ENCODE measurements at places on chromosomes 2 and 18. TPM values are rescaled to one million over a fixed set of nuclear protein-coding genes. Genes with fewer than 3 reads are reported as not detected.

DNA sequence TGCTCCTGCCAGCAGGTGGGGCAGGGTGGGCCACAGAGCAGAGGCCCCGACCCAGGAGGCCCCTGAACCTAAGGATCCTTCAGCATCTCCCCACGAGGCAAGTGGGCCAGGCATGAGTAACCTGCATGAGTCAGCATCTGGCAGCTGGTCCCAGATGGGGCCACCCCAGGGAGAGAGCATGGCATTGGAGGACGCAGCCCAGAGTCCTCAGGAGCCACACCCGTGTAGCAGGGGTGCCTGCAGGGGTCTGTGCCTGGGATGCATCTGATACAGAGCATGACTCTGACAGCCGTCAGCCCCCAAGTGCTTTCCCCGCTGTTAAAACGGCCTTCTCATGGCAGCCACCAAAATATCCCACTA lies 185.6 kb upstream of the SALL3 start:
- no peaks in the 10 kb centered on the region for H3K4me1 ChIP-seq
- no peak overlapping the region for H3K4me3 ChIP-seq
- no peaks in the 10 kb centered on the region for H3K27me3 ChIP-seq
- no peaks in the 10 kb centered on the region for H3K36me3 ChIP-seq
- no peak overlapping the region for H3K27ac ChIP-seq

The MFSD2B gene
- not detected for total RNA-seq

DNA sequence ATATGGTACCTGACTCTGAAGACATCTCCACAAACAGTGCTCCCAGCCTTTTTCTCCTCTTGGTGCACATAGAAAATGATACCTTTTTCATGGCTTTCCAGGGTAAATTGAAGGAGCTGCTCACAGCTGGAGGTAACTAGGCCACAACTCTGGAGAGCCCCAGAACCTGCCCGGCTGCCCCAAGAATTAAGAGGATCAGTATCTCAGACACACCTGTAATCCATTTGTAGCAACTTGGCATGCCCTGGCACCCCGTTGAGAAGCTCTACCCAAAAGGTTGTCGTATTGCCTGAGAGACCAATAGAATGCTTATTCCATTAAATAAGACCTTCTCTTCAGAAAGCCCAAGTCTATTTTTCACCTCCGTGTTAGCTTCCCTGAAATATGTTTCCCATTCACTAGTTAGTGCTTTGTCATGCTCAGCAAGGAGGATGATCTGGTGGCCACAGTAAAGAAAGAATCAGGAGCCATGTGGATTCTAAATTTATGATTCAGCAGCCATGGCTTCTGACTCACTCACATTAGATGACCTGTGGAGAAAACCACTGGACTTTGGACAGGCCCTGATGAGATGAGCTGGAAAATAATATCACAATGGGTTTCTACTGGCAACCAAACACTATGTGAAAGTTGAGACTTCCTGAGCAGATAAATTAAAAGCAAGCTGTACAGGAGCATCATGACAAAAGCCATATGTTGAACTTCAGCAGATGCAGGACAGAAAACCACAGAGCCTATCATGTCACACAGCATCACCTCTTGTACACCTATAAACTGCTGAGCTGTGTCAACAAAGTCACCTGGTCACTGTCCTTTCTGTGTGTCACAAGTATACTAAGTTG lies 253.3 kb upstream of the OSR1 start:
- DNase-seq, result no peak
- H3K4me3 ChIP-seq, result no peak overlapping the region
- no peak overlapping the region for H3K27ac ChIP-seq

GRCh38 chr2:65404988-65405697 lies 27.3 kb downstream of the SPRED2 start:
- H3K27ac ChIP-seq, result no peak overlapping the region
- H3K27me3 ChIP-seq, result peaks cover 16% of the 10 kb centered on the region
- DNase-seq, result no peak
- no peaks in the 10 kb centered on the region for H3K36me3 ChIP-seq

- DNase-seq, result no peak
- H3K4me3 ChIP-seq, result peak overlapping the region; percentile 85
- H3K27ac ChIP-seq, result peak overlapping the region; percentile 88
- peaks cover 9% of the 10 kb centered on the region for H3K27me3 ChIP-seq
- H3K4me1 ChIP-seq, result peaks cover 17% of the 10 kb centered on the region
These were observed 277 bp upstream of the INPP1 start for GRCh38 chr2:190343089-190343535.

GRCh38 chr18:27879540-27879939 lies 297.4 kb downstream of the CDH2 start:
- no peaks in the 10 kb centered on the region for H3K4me1 ChIP-seq
- H3K36me3 ChIP-seq, result no peaks in the 10 kb centered on the region
- H3K27ac ChIP-seq, result no peak overlapping the region
- no peak for DNase-seq
- no peaks in the 10 kb centered on the region for H3K27me3 ChIP-seq
- no peak overlapping the region for H3K4me3 ChIP-seq

GRCh38 chr2:217279140-217279539 lies 419.3 kb upstream of the TNP1 start:
- no peaks in the 10 kb centered on the region for H3K36me3 ChIP-seq
- no peak overlapping the region for H3K27ac ChIP-seq

DNA sequence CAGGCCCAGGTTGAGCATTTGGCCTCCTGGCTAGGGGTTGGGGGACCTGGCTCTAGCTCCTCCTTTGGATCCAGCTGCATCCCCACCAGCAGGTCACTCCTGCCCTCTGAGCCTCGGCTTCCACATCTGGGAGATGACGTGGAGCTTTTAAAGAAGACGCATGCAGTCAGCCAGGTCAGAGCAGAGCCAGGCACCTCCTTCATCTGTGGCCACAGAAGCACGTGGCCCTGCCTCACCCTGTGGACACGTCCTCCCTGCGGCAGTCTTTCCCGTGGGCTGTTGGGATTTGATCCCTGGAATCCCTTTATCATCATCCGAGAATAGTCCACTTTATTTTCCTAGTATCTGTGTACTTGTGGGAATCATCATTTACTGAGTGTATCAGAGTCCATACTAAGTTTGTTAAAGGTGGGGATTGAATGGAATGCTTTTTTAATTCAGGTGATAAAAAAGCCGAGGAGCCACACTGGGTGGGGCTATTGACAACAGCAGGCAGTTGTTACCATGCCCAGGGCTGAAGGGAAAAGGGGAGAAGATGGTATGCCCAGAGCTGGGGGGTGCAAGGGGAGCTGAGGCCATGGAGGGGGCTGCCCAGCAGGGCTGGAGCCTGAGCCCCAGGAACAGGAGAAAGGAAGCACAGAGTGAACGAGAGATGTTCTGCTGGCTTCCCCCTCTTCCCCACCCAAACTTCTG lies 170.1 kb downstream of the LAMA1 start:
- no peaks in the 10 kb centered on the region for H3K4me1 ChIP-seq
- DNase-seq, result no peak
- H3K4me3 ChIP-seq, result no peak overlapping the region
- H3K36me3 ChIP-seq, result no peaks in the 10 kb centered on the region
- H3K27me3 ChIP-seq, result no peaks in the 10 kb centered on the region

The RSAD2 gene
- total RNA-seq, result 2.2 TPM

DNA sequence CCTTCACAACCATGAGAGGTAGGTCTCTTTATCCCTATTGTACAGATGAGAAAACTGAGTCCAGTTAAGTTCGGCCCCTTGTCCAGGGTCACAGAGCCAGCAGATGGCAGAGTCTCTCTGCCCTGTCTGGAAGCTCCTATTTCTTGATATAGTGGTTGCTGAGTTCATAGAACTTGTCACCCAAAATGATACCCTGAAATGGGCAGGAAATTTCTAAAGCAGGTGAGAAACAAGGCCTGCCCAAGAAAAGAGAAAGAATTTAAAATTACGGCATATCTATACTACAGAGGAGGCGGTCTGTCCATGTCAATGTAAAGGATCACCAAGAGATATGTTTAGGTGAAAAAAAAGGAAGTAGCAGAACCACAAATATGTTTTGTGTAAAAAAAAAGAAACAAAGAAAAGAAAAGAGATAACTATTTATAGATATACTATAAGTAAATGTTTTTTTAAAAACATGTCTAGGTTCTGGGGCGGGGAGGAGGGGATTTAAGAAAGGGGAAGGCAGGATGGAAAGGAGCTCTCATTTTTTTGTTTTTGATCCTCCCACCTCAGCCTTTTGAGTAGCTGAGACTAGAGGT lies 39.8 kb downstream of the MYO7B start:
- H3K27ac ChIP-seq, result no peak overlapping the region
- H3K4me1 ChIP-seq, result peaks cover 7% of the 10 kb centered on the region
- H3K27me3 ChIP-seq, result peaks cover 17% of the 10 kb centered on the region
- H3K4me3 ChIP-seq, result no peak overlapping the region
- no peak for DNase-seq
- no peaks in the 10 kb centered on the region for H3K36me3 ChIP-seq

- H3K27ac ChIP-seq, result no peak overlapping the region
- H3K4me3 ChIP-seq, result no peak overlapping the region
- peaks cover 5% of the 10 kb centered on the region for H3K27me3 ChIP-seq
- no peak for DNase-seq
- H3K36me3 ChIP-seq, result peaks cover 53% of the 10 kb centered on the region
These were observed 11.0 kb downstream of the ERFE start for GRCh38 chr2:238169708-238170251.

DNA sequence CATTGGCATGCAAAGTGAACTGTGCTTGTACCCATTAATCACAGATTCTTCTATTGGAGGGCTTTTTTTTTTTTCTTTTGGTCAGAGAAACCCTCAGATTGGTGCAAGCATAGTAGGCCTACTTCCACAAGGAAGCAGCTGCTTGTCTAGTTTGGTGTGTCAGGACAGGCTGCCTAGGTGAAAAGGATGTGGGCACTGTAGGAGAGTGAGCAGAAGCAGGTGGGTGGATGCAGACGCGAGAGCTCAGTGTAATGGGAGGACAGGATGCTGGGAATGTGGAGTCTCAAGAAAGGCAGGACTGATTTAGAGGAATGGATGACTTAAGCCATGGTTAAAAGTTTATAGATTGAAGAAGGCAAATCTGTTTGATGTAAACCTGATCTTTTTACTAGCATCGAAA lies 3.1 kb downstream of the ELP2 start:
- no peaks in the 10 kb centered on the region for H3K27me3 ChIP-seq
- no peak overlapping the region for H3K27ac ChIP-seq
- H3K4me3 ChIP-seq, result no peak overlapping the region
- no peak for DNase-seq

GRCh38 chr2:38265461-38265860 lies 111.6 kb downstream of the ATL2 start:
- H3K4me1 ChIP-seq, result peaks cover 36% of the 10 kb centered on the region
- no peak for DNase-seq
- no peaks in the 10 kb centered on the region for H3K27me3 ChIP-seq
- no peak overlapping the region for H3K27ac ChIP-seq
- no peak overlapping the region for H3K4me3 ChIP-seq

The TMEM127 gene
- 30.4 TPM for total RNA-seq

The MEX3C gene
- total RNA-seq, result 48.6 TPM

GRCh38 chr18:11761553-11761952 lies 72.5 kb downstream of the GNAL start:
- DNase-seq, result no peak
- H3K27ac ChIP-seq, result no peak overlapping the region
- peaks cover 11% of the 10 kb centered on the region for H3K27me3 ChIP-seq
- no peaks in the 10 kb centered on the region for H3K4me1 ChIP-seq
- H3K4me3 ChIP-seq, result no peak overlapping the region
- H3K36me3 ChIP-seq, result no peaks in the 10 kb centered on the region

GRCh38 chr2:28674062-28674712 lies 77.4 kb upstream of the PPP1CB start:
- DNase-seq, result no peak
- peaks cover 9% of the 10 kb centered on the region for H3K36me3 ChIP-seq
- peaks cover 23% of the 10 kb centered on the region for H3K4me1 ChIP-seq

The LIMS3 gene
- total RNA-seq, result not detected

The AGXT gene
- total RNA-seq, result not detected

GRCh38 chr2:26927221-26927620 lies 43.2 kb upstream of the MAPRE3 start:
- no peaks in the 10 kb centered on the region for H3K36me3 ChIP-seq
- peaks cover 10% of the 10 kb centered on the region for H3K27me3 ChIP-seq
- H3K4me3 ChIP-seq, result no peak overlapping the region
- H3K27ac ChIP-seq, result no peak overlapping the region
- no peak for DNase-seq

DNA sequence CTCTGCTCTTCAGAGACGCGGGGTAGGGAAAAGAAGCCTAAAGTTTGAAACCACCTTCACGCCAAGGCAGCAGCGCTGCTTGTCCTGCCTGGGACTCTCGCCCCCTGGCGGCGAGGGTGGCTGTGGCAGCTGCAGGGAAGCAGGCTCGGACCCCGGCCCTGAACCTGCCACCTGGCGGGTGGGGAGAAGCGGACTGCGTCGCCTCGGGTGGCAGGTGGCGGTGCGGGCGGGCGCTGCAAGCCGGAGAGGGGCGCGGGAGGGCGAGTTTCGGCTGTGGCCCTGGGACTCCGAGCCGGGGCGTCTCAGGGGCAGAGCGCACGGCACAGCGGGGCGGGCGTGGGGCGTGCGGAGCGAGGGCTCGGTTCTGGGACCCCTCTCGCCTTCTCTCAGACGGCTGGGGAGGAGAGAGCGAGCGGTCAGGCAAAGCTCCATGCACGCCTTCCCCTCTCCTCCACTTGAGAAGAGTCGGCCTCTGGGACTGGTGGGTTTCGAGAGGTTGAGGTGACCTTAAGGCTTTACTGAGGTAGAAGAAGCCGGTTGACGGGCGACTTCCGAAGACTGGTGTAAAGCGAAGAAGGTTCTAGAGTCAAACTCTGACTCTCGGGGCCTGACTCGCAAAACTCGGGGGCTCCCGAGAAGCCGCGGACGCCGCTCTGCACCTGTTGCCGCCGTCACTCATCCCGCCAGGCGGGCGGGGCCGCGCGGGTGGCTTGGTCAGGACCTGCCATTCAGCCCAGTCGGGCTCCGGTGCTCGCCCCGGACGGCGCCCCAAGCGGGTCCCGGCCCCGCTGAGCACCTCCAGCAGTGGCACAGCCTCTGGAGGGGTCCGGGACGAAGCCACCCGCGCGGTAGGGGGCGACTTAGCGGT lies 1.1 kb upstream of the BOLL start:
- DNase-seq, result peak; percentile 56
- peaks cover 7% of the 10 kb centered on the region for H3K4me1 ChIP-seq
- peaks cover 43% of the 10 kb centered on the region for H3K27me3 ChIP-seq

DNA sequence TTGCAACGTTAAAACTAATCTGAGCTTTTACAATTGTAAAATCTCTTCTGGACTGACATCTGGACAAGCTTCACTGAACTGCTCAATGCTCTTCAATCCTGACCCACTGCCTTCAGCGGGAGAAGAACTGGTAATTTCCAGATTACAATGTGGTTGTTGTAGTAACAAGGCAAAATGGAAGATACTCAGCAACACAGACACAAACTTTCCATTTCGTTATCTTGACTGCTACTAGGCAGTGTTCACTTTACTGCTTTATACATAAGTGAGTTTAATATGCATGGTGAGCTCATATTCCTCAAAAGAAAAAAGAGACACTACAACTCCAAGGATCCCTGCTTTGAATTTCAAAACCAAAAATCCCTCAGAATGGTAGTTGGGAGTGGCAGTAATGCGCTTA lies 51.9 kb downstream of the GRB14 start:
- H3K27ac ChIP-seq, result no peak overlapping the region
- no peaks in the 10 kb centered on the region for H3K27me3 ChIP-seq
- DNase-seq, result no peak

- no peaks in the 10 kb centered on the region for H3K27me3 ChIP-seq
- H3K4me1 ChIP-seq, result no peaks in the 10 kb centered on the region
- no peak overlapping the region for H3K4me3 ChIP-seq
- H3K36me3 ChIP-seq, result no peaks in the 10 kb centered on the region
These were observed 264.3 kb downstream of the TXNL1 start for GRCh38 chr18:56374007-56374655.

- no peaks in the 10 kb centered on the region for H3K36me3 ChIP-seq
- peaks cover 1% of the 10 kb centered on the region for H3K27me3 ChIP-seq
- no peaks in the 10 kb centered on the region for H3K4me1 ChIP-seq
- H3K27ac ChIP-seq, result no peak overlapping the region
- no peak for DNase-seq
These were observed 58.9 kb downstream of the ATP8B1 start for GRCh38 chr18:57744211-57744694.

Data from activated T-helper 2 cell treated with anti-CD3 and anti-CD28 coated beads, Interferon-gamma antibody, Interleukin-2, Interleukin-4, amounts not matched to agents 10 μg/mL and 5 μg/mL and 100 μg/mL, durations not matched to agents 14 hours and 24 hours and 36 hours (primary cell).